Nephron progenitor cell (in vitro differentiated cells): ENCODE measurements at places on chromosomes 6 and 20.

GRCh38 chr6:32932132-32932868 is 8.5 kb downstream of the HLA-DMB start:
- H3K4me3 ChIP-seq, result no peak overlapping the region
- H3K36me3 ChIP-seq, result no peaks in the 10 kb centered on the region
- peaks cover 15% of the 10 kb centered on the region for H3K4me1 ChIP-seq
- no peak overlapping the region for H3K27ac ChIP-seq

DNA sequence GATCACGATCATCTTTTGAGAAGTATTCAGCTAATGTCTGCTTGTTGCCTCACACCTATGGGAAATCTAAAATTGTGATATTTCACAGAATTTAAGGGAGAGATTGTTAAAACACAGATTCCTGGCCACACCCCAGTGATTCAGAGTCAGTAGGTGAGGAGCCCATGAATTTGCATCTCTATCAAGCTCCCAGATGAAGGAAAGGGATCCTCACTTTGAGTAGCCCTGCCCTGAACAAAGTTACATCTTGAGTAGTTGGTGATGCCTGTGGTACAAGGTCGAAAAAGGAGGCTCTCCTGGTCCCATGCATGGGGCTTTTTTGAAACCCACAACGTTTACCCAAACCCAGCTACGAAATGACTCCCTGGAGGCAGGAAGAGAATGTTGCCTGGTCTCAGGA is 79.5 kb downstream of the PAK5 start:
- no peaks in the 10 kb centered on the region for H3K27me3 ChIP-seq
- peaks cover 20% of the 10 kb centered on the region for H3K4me1 ChIP-seq
- H3K27ac ChIP-seq, result no peak overlapping the region

GRCh38 chr6:37630281-37630799 is 67.3 kb downstream of the MDGA1 start:
- H3K27me3 ChIP-seq, result peaks cover 68% of the 10 kb centered on the region
- H3K4me3 ChIP-seq, result no peak overlapping the region
- no peak for DNase-seq
- no peak overlapping the region for H3K27ac ChIP-seq
- no peaks in the 10 kb centered on the region for H3K36me3 ChIP-seq

- H3K36me3 ChIP-seq, result no peaks in the 10 kb centered on the region
- no peak overlapping the region for H3K27ac ChIP-seq
- H3K4me3 ChIP-seq, result no peak overlapping the region
- no peaks in the 10 kb centered on the region for H3K4me1 ChIP-seq
These were observed 223.1 kb downstream of the BCAS1 start for GRCh38 chr20:53847139-53847836.

GRCh38 chr20:61566691-61567090 is 314.6 kb downstream of the CDH4 start:
- no peak overlapping the region for H3K4me3 ChIP-seq
- H3K27me3 ChIP-seq, result no peaks in the 10 kb centered on the region
- peaks cover 19% of the 10 kb centered on the region for H3K4me1 ChIP-seq

DNA sequence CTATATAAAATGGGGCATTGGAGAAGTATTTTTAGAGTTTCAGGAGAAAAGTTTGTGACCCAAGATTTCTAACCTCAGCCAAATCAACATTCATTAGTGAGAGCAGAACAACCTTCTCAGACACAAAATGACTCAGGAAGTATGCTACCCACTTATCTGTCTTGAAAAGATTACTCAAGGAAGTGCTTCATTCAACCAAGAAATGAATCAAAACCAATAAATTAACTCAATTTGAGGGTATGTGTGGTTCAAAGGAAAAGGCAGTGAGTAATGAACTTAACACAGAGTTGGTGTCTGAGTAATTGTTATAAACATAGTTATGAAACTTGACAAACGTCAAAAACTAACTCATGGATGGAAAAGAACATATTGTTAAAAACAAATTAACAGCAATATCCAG is 227.6 kb downstream of the HAO1 start:
- H3K36me3 ChIP-seq, result no peaks in the 10 kb centered on the region
- H3K4me1 ChIP-seq, result no peaks in the 10 kb centered on the region
- H3K27ac ChIP-seq, result no peak overlapping the region
- H3K4me3 ChIP-seq, result no peak overlapping the region
- peaks cover 3% of the 10 kb centered on the region for H3K27me3 ChIP-seq

- H3K4me1 ChIP-seq, result no peaks in the 10 kb centered on the region
- no peak overlapping the region for H3K4me3 ChIP-seq
These were observed 26.5 kb downstream of the SRC start for GRCh38 chr20:37372441-37372840.

DNA sequence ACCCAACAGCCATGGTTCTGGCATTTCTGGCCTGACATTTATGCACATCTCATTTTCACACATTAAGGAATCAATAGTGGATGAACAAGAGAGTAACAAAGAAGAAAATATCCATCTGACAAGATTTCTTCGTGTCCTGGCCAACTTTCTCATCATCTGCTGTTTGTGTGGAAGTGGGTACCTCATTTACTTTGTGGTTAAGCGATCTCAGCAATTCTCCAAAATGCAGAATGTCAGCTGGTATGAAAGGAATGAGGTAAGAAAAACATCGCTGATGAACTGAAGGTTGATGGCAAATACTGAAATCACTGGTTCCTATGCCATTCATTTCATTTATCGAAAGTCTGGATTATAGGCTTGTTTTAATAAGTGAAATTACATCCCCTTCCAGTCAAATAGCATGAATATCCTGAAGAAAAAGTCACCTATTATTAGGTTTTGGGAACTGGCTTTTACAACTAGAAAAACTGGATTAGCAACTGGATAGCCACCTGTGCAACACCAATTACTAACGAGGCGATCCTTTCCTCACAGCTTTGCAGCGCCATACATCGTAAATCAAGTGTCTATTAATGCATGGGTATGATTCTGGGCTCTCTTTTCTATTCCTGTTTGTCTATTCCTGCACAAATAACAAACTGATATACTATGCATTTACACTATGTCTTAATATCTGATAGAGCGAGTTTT is 50.2 kb upstream of the NOP56 start:
- no peak for DNase-seq
- peaks cover 3% of the 10 kb centered on the region for H3K36me3 ChIP-seq
- H3K4me3 ChIP-seq, result no peak overlapping the region
- no peak overlapping the region for H3K27ac ChIP-seq
- H3K27me3 ChIP-seq, result peaks cover 2% of the 10 kb centered on the region

- H3K4me1 ChIP-seq, result peaks cover 34% of the 10 kb centered on the region
- peak overlapping the region; percentile 59 for H3K27ac ChIP-seq
- no peak for DNase-seq
These were observed 71.9 kb downstream of the TMEM170B start for GRCh38 chr6:11609324-11610071.

GRCh38 chr6:26022737-26023136 is 60.1 kb downstream of the TRIM38 start:
- peaks cover 12% of the 10 kb centered on the region for H3K36me3 ChIP-seq
- H3K4me1 ChIP-seq, result peaks cover 65% of the 10 kb centered on the region
- peak overlapping the region; percentile 95 for H3K4me3 ChIP-seq
- no peak overlapping the region for H3K27ac ChIP-seq
- peaks cover 3% of the 10 kb centered on the region for H3K27me3 ChIP-seq

DNA sequence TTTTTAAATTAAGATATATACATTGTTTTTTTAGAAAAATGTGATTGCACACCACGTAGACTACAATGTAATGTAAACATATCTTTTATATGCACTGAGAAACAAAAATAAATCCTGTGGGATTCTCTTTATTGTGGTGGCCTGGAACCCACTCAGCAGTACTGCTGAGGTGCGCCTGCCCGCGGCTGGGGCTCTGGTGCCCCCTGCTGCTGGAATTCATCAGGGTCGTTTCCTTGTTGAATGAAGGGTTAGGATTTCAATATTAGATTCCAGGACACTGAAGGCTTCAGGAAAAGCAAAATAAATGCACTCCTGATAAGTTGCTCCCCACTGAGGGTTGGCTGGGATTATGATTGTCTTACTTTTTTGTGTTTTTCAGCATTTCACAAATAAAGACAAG is 175.8 kb upstream of the GGTLC1 start:
- H3K4me1 ChIP-seq, result peaks cover 42% of the 10 kb centered on the region
- no peak overlapping the region for H3K4me3 ChIP-seq
- H3K36me3 ChIP-seq, result peaks cover 9% of the 10 kb centered on the region
- H3K27me3 ChIP-seq, result no peaks in the 10 kb centered on the region

- H3K27ac ChIP-seq, result no peak overlapping the region
- no peak overlapping the region for H3K4me3 ChIP-seq
- no peaks in the 10 kb centered on the region for H3K36me3 ChIP-seq
These were observed 94.4 kb upstream of the SIRPA start for GRCh38 chr20:1800777-1801176.

DNA sequence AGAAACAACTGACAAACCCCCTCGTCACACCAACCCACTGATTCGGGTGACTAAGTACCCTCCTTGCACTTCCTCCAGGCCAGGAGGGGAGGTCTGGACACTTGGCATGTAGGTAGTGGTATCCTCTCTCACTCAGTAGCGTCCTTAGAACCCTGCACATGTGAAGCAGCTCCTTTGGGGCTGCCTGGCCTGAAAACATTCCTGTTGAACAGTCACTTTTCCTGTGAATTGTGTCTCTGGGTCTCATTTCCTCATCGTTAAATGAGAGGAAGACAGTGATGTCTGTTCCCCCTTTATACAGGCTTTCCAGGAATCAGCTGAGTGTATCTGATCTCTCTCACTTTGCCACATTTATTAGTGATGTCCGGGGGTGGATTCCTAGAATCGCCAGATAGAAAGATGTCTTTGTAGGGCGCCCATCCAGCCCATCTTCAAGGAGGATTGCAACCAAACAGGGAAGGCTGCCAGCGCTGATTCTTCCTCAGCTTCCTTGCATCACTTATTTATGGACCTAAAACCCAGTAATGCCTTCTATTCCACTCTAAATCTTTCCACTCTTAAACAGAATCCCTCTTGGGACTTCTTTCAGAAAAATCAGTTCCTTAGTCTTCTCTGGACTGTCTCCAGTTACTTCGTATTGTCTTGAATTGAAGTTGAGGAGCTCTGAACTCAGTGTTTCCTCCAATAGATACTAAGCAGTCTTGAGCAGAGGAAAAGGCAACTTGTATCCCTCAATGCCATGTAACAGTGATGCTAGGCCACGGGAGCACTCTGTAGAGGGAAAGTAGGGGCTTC is 9.4 kb upstream of the POPDC3 start:
- H3K4me3 ChIP-seq, result no peak overlapping the region
- no peaks in the 10 kb centered on the region for H3K36me3 ChIP-seq
- no peak overlapping the region for H3K27ac ChIP-seq
- peaks cover 3% of the 10 kb centered on the region for H3K27me3 ChIP-seq
- DNase-seq, result no peak

GRCh38 chr6:110534731-110535492 is 58.5 kb upstream of the SLC22A16 start:
- H3K4me1 ChIP-seq, result no peaks in the 10 kb centered on the region
- H3K27me3 ChIP-seq, result peaks cover 3% of the 10 kb centered on the region
- H3K36me3 ChIP-seq, result peaks cover 4% of the 10 kb centered on the region
- DNase-seq, result no peak
- H3K4me3 ChIP-seq, result no peak overlapping the region

GRCh38 chr6:57423468-57423867 is 106.0 kb downstream of the PRIM2 start:
- H3K27me3 ChIP-seq, result no peaks in the 10 kb centered on the region
- no peak overlapping the region for H3K4me3 ChIP-seq
- H3K36me3 ChIP-seq, result no peaks in the 10 kb centered on the region
- peaks cover 14% of the 10 kb centered on the region for H3K4me1 ChIP-seq
- peak overlapping the region; percentile 72 for H3K27ac ChIP-seq
- DNase-seq, result no peak

- no peaks in the 10 kb centered on the region for H3K27me3 ChIP-seq
- no peak overlapping the region for H3K27ac ChIP-seq
- DNase-seq, result no peak
- no peaks in the 10 kb centered on the region for H3K4me1 ChIP-seq
- H3K4me3 ChIP-seq, result no peak overlapping the region
These were observed 474.2 kb downstream of the KIF16B start for GRCh38 chr20:16098890-16099639.

GRCh38 chr6:46412662-46413061 is 78.6 kb downstream of the RCAN2 start:
- H3K4me1 ChIP-seq, result no peaks in the 10 kb centered on the region
- H3K27ac ChIP-seq, result no peak overlapping the region
- H3K4me3 ChIP-seq, result no peak overlapping the region
- peaks cover 4% of the 10 kb centered on the region for H3K27me3 ChIP-seq
- no peak for DNase-seq

DNA sequence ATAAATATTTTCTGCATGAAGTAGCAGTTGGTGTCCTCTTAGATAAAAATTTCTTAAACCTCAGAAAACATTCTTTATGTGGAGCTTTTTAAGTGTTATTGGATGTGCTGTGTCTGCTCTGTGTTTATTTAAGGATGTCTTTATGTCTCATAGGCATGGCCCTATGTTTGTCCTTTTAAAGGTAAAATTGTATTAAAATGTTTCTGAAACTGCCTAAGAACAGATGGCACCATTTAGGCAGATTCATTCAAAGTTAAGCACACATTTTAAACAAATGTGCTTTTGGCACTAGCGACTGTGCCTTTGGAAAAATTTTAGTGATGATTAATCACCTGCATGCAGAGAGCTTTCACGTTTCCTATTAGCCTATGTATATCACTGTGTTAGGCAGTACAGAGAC is 125.2 kb downstream of the KIF6 start:
- no peak overlapping the region for H3K4me3 ChIP-seq
- no peak for DNase-seq
- H3K4me1 ChIP-seq, result no peaks in the 10 kb centered on the region
- H3K27me3 ChIP-seq, result no peaks in the 10 kb centered on the region
- no peak overlapping the region for H3K27ac ChIP-seq

DNA sequence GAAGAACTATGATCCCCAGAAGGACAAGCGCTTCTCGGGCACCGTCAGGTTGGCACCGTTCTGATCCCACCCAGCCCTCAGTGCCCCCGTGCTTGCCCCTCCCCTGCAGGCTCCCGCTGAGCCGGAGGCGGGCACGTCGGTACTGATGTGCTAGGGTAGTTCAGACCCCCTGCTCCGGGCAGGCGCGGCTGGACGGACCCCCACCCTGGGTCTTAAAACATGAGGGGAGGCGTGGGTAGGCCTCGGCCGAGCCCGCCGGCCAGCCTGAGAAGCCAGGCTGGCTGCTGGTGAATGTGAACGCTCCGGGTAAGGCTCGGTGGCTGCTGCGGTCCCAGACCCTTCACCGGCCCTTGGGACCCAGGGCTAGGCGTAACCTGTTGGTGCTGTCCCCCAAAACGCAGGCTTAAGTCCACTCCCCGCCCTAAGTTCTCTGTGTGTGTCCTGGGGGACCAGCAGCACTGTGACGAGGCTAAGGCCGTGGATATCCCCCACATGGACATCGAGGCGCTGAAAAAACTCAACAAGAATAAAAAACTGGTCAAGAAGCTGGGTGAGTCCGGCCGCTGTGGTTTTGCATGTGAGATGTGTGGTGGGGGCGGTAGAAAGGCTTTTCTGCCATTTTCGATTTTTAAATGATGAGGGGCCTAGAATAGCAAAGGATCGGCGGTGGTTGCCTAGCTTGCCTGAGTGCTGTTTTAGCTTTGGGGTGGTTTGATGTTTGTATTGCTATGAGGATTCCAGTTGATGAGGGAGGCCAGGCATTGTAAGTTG is 964 bp downstream of the RPL10A start:
- H3K4me1 ChIP-seq, result peaks cover 42% of the 10 kb centered on the region
- no peak for DNase-seq
- H3K27me3 ChIP-seq, result peaks cover 11% of the 10 kb centered on the region
- H3K36me3 ChIP-seq, result peaks cover 60% of the 10 kb centered on the region
- H3K4me3 ChIP-seq, result peak overlapping the region; percentile 95
